ENCODE measurements at places on chromosomes 4 and X. TPM values are rescaled to one million over a fixed set of nuclear protein-coding genes. Genes with fewer than 3 reads are reported as not detected.

MOSPD2 gene
- 22.5 TPM for total RNA-seq

YIPF7 gene
- not detected for total RNA-seq

IQSEC2 gene
- 15.6 TPM for total RNA-seq

CT45A7 gene
- total RNA-seq: not detected
